ENCODE measurements at places on chromosomes 12 and 14. TPM values are rescaled to one million over a fixed set of nuclear protein-coding genes. Genes with fewer than 3 reads are reported as not detected.

- no peak for DNase-seq
Observed at GRCh38 chr14:62655166-62655565, 390.1 kb downstream of the KCNH5 start.

DNA sequence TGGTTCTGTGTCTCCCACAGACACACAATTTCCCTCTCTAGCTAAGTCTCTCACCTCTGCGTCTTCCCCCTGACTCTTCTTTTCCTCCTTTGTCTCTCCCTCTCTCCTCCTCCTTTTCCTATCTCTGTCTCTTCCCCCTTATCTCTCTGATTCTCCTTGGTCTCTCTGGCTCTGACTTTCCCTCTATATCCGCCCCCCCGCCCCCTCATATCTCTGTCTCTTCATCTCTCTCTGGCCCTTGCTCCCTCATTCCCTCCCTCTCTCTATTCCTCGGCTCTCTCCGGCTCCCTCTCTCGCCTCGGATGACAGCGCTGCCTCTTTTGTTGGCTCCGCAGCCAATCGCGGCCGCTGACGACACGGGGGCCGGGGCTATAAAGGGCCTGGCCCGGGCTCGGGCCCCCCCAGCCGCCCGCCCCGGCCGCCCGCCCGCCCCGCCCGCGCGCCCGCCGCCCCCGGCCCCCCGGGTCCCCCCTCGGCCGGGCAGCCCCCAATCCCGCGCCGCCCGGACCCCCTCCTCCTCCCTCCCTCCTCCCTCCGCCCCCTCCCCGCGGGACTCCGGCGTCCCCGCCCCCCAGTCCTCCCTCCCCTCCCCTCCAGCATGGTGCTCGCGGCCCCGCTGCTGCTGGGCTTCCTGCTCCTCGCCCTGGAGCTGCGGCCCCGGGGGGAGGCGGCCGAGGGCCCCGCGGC, at the start of gene GDF11:
GDF11 (plus strand) TSS at position 404 of the 687 bp plus-strand sequence; CDS start at position 599, 195 bp downstream.
- peak; percentile 65 for DNase-seq

GRCh38 chr12:71972441-71973074, 33.9 kb downstream of the TPH2 start:
- no peak for DNase-seq

DNA sequence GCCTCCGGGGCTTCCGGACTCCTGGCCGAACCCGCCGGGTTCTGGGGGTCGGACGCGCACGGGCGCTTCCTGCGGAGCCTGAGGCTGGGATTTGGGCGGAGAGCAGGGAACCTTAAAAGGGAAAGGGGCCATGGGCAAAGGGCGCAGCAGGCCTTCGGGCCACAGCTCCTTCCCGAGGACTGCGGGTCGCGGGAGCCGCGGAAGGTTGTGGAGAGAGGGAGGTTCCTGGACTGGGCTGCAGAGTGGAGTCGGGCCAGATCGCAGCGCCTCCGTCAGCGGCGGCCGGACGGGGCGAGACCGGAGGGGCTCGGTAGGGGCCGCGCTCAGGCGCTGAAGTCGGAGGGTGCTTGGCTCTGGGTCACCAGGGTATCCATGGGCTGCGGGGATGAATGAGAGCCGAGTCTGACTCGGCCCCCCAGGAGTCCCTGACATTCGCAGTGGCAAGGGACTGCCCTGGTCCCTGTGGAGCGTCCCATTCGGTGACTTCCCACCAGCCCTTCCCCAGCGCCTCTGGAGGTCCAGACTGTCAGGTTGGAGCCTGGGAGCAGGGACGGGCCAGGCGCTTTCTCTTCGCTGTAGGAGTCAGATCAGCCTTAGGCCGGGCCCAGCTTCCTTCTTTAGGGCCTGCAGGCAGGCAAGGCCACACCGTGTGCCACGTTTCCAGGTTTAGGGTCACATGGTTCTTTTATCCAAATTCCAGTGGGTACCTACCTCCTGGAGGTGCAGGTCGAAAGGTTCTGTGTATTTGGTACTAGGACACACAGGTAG, 938 bp upstream of the SLC25A29 start:
- DNase-seq: no peak

TCL1A gene
- not detected for total RNA-seq

WNT1 gene
- not detected for total RNA-seq
